ENCODE measurements at places on chromosomes 2 and 18.

- no peak for DNase-seq
Measured at GRCh38 chr2:44946372-44947027, 5.0 kb downstream of the SIX3 start.

GRCh38 chr2:30730736-30731647 is 76.3 kb downstream of the CAPN13 start:
- no peak for DNase-seq

- DNase-seq = no peak
Measured at GRCh38 chr2:144128130-144128746, 391.7 kb downstream of the ZEB2 start.

DNA sequence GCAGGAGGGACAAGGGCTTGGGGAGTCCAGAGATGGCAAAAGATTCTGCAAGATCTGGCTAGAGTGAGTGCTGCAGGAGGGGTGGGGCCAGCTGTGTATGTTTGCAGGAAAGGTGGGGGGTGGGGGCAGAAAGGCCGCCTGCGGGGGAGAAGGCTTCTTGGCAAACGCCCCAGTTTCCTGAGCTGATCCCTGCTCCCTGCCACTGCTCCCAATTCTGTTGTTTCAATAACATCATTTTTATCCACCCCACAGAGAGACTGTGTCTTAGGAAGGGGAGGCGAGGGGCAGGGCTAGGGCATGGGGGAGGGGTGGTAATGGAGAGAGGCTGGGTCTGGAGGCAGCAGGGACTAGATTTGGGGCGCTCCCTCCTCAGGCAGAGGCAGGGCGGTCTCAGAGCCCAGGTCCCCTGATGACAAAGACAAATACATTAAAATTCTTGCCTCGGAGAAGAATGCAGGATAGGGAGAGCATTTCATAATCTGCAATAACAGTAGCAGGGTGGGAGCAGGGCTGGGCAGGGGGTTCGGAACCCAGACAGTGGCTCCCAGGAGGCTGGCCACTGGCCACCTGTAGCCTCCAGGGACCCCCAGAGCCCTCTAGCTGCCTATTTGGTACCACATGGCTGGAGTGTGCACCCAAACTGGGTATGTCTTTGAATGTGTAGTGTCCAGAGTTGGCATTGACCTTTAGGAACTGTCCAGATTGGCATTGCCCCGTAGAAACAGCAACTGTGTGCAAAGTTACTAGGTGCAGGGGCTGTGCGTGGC is 2.1 kb upstream of the WNT6 start:
- DNase-seq = no peak

DNA sequence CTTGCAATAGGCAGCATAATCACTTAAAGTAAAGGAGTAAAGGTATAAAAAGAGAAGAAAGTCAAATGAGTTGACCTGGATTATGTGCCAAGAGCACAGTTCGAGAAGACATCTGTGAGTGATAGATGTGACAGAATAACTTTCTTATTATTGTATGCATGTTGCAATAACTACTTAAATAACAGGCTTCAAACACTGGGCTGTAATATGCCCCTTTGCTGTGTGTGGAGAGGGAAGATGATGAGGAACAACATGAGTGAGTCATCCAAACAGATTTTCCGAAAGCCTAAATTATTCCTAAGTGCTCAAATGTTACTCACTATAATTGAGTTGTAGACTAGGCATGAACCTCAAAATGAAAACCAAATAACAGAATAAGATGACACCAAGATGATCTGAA is 328.1 kb downstream of the EXOC6B start:
- no peak for DNase-seq

- DNase-seq = no peak
Measured at GRCh38 chr2:144074450-144074849, 445.5 kb downstream of the ZEB2 start.

Measured in stimulated activated CD4-positive, alpha-beta T cell treated with anti-CD3 and anti-CD28 coated beads, Interleukin-2, amount 100 ng/mL, for 4 hours (primary cell).